NCI-H1092 treated with DMSO at 0.1 percent for 48 hours (cell line): ENCODE measurements at places on chromosomes 12 and 14.

DNA sequence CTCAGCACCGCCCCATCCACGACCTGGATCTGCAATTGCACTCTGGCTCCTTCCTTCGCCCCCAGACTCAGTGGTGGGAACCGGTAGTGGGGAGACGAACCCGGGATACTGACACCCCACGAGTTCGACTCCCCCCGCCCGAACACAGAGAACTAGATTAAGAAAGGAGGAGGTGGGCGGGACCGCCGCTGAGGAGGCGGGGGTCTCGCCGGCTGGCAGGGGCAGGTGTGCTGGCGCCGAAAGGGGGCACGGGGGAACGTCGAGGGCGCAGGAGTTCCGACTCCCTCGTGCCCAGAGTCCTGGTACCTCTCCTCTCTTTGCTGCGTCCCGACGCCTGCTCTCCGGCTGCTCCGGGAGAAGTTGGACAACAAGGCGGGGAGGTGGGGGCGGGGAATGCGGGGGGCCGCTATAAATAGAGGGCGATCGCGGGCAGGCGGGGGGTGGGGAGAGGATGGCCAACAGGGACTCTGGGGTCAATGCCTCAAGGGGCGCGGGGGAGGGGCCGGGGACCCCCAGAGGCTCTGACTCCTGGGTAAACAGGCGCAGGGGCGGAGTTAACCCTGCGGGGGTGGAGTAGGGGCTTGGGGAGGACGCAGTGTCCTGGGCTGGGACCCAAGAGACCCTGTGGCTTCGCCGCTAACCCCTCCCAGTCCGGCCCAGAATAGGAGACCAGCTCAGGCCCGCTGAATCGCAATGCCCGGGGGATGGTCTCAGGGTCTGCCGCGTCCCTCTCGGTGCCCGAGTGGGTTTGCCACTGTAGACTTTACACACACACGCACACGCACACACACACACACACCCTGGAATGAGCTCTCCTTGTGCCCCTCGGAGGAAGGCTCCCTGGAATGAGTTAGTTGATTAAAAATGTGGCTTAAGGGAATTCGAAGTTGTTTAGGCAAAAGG lies 761 bp upstream of the NDRG2 start:
- DNase-seq, result no peak

- peak; percentile 20 for DNase-seq
Measured at GRCh38 chr14:59707778-59708561, 131.4 kb upstream of the CCDC175 start.

DNA sequence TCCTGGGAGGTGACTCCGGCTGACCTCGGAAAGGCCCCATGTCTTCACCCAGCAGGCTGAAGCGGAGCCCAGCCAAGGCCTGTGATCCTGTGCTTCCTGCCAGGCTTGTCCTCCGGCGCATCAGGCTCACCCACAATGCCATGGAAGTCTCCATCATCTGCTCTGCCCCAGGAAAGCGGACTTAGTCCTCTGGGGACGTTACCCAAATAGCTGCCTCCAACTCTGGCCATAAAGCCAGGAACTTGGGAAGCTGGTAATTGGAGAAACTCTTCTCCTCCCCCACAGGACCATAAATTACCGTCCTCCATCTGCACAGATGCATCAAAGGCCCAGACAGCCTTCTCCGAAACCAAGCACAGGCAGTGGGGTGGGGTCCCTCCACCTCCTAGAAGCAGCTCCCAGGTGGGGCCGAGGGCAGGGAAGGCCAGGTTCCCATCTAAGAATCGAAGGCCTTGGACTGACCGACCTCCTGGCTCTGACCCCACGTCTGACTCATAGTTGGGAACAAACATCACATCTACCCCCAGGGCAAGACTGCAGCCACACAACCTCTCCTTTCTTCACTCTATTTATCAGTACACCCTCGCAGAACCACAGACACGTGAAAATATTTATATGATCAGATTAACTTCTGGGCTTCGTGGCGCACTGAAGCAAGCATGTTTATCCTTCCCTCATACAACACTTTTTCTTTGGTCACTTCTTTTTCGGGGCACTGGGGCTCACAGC lies 56.4 kb downstream of the PITPNM2 start:
- no peak for DNase-seq

DNA sequence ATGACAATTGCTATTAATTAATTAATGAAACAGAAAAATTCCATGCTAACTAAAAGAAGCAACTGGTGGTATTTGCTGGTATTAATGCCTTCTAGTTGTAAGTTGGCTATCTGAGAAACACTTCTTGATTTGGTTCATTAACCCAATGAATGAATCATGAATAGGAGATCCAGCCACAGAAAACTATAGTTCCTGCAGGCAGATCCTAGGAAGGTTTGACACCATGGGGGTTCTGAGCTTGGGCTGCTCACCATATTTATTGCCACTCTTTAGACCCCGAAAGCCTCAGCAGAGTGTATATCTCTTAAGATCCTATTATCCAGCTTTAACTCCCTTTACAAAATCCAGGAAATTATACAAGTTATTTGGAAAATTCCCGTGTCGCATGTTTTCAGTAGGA lies 81.4 kb upstream of the REP15 start:
- no peak for DNase-seq

- no peak for DNase-seq
Measured at GRCh38 chr12:66697404-66697803, 18.5 kb upstream of the GRIP1 start.

GRCh38 chr12:109443794-109444193 lies 33.3 kb downstream of the KCTD10 start:
- DNase-seq, result no peak

DNA sequence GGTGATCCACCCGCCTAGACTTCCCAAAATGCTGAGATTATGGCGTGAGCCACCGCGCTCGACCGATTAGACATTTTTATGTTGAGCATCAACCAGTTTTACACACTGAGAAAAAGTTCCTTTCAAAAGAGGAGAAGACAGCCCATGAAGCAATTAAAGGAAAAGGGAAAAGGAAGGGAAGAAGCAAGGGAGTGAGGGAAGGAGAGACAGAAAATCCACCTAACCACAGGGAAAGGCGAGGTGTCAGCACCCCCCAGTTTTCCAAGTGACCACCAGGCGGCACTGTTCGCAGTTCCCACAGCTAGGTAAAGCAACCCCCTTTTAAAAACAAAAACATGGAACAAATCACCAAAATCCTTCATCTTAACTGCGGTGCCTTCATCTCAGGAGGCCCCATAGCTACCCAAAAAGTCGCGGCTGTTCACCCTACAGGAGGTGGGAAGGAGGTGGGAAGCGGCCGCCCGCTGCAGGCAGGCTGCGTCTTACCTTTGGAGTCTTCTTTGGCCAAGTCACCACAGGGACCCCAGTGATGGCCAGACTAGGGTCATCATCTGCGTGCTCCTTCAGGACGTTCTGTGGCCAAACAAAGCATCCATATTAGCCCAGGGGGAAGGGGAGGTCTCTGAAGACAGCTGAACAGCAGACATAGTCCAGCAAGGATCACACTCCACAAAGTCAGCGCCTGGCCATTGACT lies 86.6 kb downstream of the KDM2B start:
- DNase-seq, result peak; percentile 1

GRCh38 chr14:76917745-76918255 lies 91.6 kb downstream of the LRRC74A start:
- DNase-seq, result peak; percentile 85
